AG04449 (cell line): ENCODE measurements at places on chromosomes 1 and 21.

DNA sequence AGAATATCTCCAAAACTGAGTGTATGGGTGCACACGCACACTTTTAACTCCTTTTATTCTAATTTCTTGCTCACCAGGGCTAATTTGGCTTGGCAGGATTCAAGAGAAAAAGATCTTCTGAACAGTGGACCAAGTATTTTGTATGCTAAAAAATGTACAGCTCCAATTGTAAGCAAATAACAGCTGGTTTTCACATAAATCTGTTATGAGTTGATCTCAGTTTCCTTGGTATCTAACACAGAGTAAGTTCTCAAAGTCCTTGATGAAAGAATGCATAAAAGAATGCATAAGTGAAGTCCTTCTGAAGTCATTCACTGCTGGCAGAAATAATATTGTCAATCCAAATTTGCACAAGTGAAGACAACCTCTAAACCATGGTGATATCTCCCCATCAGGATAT lies 213.0 kb downstream of the OMA1 start:
- no peak for DNase-seq

DNA sequence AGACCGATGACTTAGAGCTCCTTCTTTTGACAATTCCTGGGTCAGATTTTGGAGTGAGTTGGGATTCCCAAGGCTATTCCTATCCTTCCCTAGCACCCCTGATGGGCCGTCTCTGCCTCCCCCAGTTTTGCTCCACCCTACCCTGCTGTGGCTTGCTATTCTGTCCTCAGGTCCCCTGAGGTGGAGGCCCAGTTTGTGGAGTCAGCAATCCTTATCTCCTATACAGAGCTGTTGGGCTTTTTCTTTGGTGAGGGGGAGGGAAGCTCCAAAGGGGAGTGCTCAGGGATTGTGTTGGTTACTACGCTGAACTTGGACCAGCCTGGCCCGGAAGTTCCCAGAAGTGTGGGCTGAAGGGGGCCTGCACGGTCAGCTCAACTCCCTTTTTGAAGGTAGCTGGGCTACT lies 7.6 kb downstream of the SESN2 start:
- no peak for DNase-seq

DNA sequence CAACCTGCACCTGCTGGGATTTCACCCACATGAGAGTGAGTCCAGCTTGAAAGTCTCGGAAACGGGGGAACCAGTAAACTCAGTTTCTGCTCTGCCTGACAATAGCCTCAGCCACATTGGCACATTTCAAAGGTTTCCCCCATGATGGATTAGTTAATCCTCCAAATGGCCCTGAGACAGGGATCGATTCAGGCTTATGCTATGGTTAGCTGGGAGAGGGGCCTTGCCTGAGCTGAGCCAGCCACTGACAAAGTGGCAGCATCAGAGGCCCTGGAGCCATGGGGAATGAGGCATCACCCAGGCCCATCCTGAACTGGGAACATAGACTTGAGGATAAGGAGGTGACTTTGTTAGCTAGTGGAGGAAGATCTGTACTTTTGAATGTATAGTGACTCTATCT lies 2.9 kb upstream of the CLSTN1 start:
- no peak for DNase-seq

DNA sequence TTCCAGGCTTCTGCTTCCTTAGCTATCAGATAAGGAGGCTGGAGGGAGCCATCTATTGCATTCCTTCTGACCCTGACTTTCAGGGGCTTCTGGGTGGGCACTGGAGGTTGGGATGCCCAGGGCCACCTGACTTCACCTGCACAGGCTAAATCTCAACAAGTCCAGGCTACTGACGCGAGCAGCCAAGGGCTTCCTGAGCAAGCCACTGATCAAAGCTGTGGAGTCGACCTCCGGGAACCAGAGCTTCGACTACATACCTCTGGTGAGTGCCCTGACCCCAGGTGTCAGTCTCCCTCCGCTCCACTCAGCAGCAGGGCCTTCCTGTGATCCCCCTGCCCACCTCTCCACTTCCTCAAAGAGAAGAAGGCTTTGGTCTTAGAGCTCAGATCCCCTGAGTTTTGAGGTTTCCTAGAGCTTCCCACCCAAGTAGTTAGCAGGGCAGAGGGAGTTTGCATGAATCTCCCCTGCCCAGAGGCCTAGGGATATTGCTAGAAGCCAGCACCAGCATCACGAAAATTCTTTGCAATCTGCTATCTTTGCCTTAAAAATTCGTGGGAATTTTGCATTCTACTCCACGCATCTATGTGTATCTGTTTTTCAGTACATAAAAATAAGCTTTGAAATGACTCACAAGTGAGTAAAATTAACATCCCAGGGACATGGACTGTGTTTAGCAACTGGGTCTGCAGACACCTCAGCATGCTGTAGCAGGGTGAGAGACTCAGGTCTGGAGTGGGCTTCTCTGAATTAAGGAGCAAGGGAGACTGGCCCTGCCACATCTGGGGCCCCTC lies 61.4 kb downstream of the VWA5B1 start:
- DNase-seq, result no peak
